ENCODE measurements at places on chromosomes 1 and 21.

- DNase-seq, result no peak
These were observed 36.5 kb downstream of the PUM1 start for GRCh38 chr1:31029026-31029425.

DNA sequence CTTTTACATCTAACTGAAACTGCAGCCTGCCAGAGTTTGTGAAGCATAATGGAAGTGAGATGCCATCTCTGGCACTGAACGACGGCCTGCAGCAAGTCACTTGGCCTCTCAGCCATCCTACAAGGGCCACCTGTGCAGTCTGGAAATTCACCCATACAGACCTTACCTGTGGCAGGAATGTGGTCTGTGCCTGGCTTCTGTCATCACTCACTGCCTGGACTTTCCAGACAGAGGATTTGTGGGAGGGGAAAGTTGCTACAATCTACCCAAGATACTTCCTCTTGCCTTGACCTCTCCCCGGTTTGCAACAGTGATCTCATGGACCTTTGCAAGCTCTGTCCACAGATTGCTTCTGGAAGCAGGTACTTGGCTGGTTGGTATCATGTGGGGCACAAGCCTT, 58.4 kb upstream of the ATP1B1 start:
- DNase-seq, result no peak

GRCh38 chr1:84223751-84224432, 77.6 kb upstream of the SAMD13 start:
- DNase-seq, result no peak

GRCh38 chr1:90773812-90774211, 56.7 kb upstream of the BARHL2 start:
- DNase-seq, result no peak

DNA sequence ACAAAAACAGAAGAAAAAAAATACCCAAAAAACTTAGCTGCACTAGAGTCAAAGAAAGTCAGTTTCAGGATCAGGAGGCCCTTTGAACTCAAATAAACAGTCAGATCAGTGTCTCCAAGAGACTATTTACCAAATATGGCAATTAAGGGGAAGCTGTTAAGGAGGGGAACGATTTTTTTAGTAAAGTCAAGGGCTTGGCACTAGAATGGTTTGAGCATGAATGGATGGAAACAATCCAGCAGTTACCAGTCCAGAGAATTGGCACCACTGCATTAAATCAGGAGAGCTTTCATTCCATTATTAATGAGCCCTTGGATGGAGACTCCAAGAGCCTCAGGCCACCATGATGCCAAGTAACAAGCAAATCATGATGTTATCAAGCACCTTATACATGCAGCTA, 7.2 kb downstream of the TRAPPC3 start:
- peak; percentile 98 for DNase-seq

DNA sequence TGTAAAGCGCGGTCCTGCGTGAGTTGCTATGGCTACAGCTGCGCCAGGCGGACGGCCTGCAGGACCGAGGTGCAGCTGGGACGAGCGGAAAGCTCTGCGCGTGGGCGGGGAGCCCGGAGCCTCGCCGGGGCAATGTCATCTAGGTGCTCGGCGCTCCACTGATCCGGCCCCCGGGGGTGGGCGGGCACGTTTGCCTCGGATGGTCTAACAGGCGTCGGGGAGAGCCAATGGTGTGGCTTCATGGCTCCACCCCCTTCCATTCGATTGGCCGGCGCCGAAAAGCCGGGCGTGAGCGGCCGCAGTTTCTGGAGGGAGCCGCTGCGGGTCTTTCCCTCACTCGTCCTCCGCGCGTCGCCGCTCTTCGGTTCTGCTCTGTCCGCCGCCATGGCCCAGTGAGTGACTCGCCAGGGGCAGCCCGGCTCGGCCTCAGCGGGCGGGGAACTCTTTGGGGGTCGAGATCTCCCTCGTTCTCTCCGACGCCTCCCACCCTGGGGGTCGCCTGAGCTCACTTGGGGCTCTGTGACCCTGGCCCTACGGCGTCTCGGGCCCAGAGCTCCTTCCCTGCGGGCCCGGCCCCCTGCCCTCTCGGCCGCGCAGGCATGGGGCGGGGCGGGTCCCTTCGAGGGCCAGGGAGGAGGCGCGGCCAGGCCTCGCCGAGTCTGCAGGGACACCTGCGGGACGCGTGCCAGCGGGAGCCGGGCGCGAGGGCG, at the start of gene PGD:
Gene PGD, plus strand, starts transcription at position 331 of the 710 bp plus-strand sequence. Its CDS starts 54 bp downstream, at position 385.
- peak; percentile 99 for DNase-seq

DNA sequence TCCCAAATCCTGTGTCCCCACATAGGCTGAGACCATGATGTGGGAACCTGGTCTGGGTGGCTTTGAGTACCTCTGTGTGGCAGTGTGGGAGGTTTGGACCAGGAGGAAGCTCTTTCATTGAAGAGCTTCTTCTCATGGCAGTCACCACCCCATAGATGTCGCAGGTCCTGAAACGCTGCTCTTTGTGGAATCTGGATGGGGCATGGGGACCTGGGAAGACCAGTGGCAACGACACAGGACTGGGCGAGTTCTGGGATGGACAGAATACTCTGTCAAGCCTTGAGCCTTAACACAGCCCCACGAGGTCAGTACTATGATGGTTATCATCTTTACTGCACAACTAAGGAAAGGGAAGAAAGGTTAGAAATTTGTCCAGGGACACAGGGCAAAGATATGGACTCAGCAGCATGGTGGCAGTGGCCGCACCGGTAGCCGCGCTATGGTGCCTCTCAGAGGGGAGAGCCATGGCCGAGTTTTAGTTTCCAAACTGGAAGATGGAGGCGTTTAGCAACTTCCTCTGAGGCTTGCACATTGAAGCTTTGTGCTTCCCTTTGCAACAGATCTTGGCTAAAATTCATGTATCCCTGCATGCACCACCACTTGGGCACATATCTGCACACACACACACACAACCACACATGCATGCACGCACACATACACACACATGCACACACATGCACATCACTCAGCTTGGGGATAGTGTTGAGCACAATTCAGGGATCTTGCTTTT, 117.7 kb upstream of the C1orf174 start:
- no peak for DNase-seq

- no peak for DNase-seq
These were observed 38.6 kb downstream of the DENND1B start for GRCh38 chr1:197736685-197737084.

GRCh38 chr1:48969971-48970370, 193.3 kb upstream of the BEND5 start:
- no peak for DNase-seq

GRCh38 chr1:19240673-19241538, 10.4 kb downstream of the EMC1 start:
- peak; percentile 11 for DNase-seq

GRCh38 chr1:199054694-199055093, 415.9 kb downstream of the PTPRC start:
- peak; percentile 37 for DNase-seq

DNA sequence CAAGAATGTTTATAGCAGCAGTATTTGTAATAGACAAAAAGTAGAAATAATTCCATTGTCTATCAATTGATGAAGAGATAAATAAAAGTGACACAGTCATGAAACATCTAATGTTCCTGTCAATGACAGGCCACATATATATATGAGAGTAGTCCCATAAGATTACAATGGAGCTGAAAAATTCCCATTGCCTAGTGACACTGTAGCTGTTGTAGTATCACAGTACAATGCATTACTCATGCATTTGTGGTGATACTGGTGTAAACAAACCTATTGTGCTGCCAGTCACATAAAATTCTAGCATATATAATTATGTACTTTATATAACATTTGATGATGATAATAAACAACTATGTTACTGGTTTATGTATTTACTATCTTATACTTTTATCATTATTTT, 141.9 kb upstream of the LYPLAL1 start:
- DNase-seq, result no peak

- no peak for DNase-seq
These were observed 16.3 kb upstream of the TSPAN1 start for GRCh38 chr1:46158312-46159281.

DNA sequence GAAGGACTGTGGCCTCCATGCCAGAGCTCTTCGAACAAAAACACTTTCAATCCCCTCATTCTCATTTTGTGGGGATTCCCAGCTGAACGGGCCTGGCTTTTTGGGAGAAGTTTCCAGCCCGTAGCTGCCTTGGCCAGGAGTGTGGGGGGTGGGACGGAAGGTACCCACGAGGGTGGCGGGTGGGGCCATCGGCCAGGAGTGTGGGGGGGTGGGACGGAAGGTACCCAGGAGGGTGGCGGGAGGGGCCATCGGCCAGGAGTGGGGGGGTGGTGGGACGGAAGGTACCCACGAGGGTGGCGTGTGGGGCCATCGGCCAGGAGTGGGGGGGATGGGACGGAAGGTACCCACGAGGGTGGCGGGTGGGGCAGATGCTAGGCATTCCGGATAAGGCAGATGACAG, 71.7 kb upstream of the ZBTB18 start:
- no peak for DNase-seq

GRCh38 chr21:14545906-14546480, at the start of gene SAMSN1:
Gene SAMSN1, minus strand, starts transcription at chr21:14546315. Its CDS starts 54 bp downstream, at chr21:14546261.
- DNase-seq, result no peak

DNA sequence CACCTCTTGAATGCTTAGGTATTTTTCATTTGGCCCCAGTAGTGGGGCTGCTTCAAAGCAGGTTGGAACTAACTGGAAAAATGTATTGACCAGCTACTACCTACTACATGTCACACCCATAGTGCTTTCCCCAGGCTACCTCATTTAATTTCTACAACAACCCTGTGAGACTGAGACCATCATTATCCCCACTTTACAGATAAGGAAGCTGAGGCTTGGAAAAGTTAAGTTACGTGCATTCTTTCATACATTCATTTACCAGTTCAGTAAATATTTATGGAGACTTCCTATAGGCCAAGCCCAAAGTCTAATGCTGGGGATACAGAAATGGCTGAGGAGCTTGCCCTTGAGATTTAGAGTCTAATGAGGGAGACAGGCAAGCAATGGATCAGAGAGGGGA, 14.5 kb upstream of the PADI3 start:
- DNase-seq, result no peak

DNA sequence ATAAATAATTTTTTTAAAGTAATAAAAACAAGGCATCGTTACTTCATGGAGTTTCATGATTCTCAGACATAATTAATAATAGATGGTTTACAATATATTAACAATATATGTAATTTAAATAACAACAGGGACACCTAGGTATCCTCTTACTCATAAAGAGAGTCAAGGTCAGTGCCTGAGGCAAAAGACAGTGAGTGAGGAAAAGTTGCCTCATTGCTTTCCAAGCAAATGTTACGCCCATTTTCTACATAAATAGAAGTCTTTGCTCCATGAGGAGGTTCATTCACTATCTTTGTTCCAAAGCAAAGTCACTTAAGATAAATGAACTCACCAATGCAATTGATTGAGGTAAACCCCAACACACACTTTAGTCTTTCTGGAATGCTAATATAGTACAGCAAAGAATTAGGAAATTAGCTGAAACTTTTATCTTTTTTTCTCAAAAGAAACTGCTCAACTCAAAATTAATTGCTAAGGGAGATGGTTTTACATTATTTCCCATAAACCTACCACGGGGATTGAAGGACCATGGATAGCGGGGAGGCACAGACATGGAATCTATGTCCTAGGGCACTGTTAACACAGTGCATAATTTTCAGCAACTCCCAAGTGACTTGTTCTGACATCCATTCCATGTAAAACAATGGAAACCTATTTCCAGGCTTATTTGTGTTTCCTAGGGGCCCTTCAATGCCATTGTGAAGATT, 19.6 kb downstream of the BCL9 start:
- no peak for DNase-seq

All from NCI-H446 (cell line).